ENCODE measurements at places on chromosomes 16 and 17.
A peak's percentile ranks its signal among the peaks of the same experiment; 100 is the strongest.

GRCh38 chr17:37389160-37389559, 13.4 kb downstream of the C17orf78 start:
- no peak for DNase-seq

DNA sequence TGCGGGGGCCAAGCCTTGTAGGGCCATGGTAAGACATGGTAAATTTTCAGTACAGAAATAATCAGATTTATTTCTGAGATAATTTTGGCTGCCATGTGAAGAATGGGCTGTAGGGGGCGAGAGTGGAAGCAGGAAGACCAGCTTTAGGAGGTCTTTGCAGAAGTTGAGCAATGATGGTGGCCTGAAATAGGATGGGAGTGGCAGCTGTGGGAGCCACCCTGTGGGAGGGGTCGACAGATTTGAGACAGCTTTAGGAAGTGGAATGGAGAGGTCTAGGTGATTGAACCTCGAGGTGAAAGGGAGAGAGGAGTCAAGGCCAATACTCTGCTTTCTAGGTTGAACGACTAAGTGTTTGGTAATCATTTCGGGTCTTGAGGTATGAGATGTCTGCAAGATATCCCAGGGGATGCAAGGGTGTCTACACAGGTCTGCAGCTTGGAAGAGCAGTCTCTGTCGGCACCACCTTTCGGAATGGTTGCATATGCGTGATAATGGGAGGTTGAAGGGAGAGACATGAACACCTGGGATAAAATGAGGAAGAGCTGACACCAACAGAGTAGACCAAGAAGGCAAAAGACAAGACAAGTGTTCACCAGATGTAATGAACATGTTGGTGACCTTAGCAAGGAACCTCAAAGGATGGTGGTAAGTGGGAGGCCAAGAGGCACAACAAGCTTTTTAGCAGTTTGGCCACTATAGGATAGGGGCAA, 4.2 kb upstream of the ATXN7L3 start:
- DNase-seq = peak; percentile 10

- no peak for DNase-seq
These were observed 38.9 kb downstream of the ZNF207 start for GRCh38 chr17:32388613-32389459.

DNA sequence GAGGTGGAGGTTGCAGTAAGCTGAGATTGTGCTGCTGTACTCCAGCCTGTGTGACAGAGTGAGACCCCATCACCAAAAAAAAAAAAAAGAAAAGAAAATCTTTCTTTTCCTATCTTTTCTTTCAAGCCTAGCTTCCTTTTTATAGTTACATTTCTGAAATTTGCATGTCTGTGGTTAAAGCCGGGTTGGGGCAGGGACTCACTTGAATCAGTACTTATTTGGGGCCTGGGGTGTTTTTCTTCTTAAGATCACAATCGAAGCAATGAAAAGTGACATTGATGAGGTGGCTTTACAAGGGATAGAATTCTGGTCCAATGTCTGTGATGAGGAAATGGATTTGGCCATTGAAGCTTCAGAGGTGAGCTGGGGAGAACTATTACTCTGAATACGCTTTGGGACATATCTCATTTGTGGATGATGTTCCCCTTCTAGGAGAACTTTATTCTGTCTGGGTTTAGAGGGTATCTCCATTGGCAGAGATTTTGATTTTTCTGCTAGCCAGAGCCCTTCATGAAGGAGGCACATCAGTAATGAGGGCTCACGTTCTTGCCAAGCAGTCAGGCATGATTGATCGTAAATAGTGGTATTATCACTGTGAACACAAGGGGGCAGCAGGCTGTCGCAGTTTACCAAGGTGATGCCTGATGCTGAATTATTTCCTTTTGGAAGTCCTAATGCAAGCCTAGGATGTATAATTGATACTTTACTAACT, 14.3 kb downstream of the KPNB1 start:
- DNase-seq = peak; percentile 56

DNA sequence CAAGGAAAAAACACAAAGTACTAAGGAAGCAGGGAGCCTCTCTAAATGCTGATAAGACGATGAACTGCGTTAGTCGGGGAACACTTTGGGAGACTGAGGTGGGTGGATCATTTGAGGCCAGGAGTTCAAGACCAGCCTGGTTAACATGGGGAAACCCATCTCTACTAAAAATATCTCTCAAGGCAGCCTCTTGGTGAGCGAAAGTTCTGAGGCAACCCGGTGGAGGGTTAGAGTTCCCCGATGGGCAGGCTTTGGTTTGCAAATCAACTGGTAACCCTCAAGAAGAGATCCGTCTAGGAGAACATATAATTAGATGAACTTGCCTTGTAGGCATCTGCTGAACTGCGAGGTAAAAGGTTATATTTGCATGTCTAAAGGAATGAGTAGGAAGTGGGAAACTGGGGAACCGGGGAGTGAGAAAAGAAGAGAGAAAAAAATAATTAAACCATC, 44.6 kb downstream of the WSB1 start:
- no peak for DNase-seq

DNA sequence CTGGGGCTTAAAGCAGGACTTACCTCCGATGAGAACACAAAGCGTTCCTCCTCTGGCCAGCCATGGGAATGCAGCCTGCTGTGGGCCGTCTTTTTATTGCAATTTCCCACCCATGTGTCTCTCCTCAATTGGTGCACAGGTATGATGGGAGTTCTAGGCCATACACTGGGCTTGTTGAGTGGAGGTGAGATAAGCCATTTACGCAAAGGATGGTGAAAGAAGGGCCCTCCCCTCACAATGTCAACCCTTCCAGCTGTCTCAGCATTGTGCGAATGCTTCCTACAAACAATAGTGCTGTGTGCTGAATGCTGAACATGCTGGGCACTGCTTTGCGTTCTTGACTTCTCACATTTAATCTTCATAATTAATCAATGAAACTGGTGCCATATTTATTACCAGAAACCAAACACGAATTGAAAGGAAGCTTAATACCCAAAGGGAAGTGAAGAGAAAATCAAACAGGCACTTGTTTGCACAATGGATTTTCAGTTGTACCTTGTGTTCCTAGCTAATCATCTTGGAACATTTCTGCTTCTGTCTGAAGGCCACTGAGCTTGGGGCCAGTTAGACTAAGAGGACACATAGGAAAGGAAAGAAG, at the start of gene GP2:
Gene GP2 (minus strand): TSS at position 70 of the 598 bp plus-strand sequence. CDS start 1,082 bp downstream, outside the sequence.
- peak; percentile 46 for DNase-seq

DNA sequence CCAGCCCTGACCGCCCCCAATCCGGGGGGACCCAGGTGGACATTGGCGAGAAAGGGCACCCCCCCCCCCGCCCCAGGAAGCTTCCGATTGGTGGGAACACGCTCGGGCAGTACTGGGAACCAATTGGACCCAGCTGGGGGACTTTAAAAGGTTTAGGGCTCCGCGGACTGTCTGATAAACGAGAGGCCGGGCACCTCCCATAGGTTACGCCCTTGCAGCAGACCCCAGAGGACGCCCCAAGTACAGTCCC, 245 bp downstream of the TMEM256 start:
- DNase-seq = peak; percentile 76

DNA sequence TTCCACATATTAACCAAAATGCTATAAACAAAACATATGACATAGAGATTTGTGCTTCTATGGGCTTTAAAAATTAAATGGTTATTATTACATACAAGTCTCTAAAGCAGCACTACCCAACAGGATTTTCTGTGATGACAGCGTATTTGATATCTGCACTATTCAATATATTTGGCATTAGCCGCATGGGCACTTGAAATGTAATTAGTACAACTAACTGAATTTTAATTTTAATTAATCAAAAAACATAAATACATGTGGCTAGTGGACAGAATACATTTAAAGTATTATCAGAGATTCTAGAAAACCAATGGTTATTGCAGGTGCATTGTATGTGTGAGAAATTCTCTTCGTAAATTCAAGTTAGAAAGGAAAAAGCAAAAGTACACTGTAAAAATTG, 45.9 kb downstream of the BRIP1 start:
- no peak for DNase-seq

DNA sequence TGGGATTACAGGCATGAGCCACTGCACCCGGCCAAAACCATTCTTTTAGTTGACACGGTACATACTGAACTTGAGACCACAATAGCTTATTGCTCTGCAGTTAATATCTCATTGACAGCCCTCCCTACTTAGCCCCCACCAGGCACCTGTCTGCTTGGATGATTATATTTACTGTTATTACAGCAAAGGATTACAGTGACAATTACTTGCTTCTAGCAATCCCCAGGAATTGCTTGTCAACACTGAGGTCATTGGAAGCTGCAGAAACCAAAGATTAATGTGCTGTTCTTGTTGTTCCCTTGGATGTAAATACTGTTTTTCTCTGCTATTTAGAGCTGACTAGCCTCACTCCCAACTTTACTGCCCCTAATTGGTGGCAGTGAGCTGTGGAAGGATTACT, 211.2 kb downstream of the LGALS9B start:
- no peak for DNase-seq

DNA sequence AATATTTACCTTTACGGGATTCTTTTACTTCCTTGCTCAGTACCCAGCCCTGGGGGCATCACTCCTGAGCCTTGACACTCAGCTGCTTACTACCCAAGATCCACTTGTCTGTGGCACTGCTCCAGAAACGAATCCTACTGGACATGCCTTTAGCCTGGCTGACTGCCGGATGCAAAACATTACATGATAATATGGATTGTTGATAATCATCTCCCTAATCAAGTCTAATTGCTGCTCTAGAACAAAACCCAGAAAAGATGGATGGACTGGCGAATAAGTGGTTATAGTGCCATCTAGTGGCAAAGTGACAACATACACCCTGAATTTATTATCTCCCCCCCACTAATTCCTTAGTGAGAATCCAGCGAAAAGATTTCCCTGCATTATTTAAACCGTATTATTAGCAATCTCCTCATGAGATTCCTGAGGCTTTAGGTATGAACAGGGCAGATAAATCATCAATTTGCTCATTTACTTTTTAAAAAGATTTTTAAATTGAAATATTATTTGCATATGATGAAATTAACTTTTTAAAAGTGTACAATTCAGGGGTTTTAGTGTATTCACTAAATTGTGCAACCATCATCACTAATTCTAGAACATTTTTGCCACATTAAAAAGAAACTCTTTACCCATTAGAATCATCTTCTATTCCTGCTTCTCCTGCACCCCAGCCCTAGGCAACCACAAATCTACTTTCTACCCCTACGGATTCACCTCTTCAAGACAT, 61.6 kb downstream of the RGS9 start:
- peak; percentile 80 for DNase-seq

- DNase-seq = peak; percentile 34
These were observed 521 bp downstream of the GGA2 start for GRCh38 chr16:23509782-23510163.

DNA sequence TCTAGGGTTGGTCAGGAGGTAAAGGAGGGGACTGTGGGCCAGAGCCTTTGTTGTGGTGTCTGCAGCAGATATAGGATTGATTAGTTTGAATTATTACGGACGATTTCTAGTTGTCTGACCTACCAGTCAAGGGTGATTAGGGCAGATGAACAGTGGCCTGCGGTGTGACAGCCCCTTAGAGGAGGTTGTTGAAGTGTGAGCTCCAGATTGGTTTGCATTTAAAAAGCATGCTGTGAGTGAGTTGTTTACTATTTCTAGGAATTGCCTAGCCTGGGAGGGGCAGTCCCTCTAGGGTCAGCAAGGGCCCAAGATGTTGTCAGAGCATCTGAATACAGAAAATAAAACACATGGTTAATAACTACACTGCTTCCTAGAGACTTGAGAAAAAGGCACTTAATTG, 108.8 kb downstream of the ARHGAP44 start:
- no peak for DNase-seq

GRCh38 chr16:78264642-78265041, 165.2 kb downstream of the WWOX start:
- DNase-seq = no peak

DNA sequence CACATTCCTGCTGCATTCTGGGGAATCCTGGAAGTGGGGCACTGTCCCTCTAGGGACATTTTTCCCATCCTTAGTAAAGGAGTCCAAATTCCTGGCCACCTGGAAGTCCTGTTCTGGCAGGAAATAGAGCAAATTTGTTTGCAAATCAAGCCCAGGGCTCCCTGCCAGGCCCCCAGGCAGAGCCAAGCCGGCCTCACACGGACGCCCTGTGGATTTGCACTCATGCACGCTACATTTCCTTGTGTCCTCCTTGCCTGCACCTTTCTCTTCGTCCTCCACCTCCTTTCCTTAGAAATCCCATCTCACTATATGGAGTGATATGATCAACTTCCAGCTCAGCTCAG, 7.0 kb upstream of the CALB2 start:
- no peak for DNase-seq

- no peak for DNase-seq
These were observed 55.7 kb downstream of the CENPV start for GRCh38 chr17:16297367-16298139.

- no peak for DNase-seq
These were observed 183.0 kb downstream of the RBFOX3 start for GRCh38 chr17:79427621-79428539.

DNA sequence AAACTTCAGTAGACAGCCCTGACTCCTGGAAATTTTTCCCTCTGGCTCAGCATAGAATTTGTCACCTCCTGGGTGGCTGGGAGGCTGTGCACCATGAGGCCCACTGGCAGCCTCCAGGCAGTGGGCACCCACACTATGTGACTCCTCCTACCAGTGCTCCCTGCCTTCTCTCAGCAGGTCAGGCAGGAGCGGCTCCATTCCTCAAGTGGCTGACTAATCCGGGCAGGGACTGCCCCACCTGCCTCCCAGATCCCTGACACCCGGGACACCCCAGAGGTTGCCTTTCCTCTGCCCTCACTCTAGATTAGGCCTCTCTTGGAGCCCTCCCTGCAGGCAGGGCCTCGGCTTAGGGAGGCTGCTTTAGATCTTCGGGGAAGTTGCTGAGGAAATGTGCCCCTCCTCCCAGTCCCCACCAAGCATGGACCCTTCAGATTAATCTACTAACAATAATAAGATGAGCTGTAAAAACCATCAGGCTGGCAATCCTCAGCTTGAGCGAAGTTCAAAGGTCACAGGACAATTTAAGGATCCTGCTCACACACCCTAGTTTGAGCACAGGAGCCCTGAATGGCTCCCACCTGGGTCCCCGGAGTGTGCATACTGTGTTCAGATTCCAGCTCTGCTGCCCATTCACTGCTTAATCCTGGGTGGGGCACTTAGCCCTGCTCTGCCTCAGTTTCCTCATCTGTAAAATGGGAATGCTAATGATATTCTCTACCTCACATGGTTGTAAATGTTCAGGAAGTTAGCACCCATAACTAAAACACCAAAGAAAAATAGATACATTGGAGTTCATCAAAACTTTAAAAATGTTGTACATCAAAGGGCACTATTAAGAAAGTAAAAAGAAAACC, 10.0 kb upstream of the MYCBPAP start:
- DNase-seq = no peak

DNA sequence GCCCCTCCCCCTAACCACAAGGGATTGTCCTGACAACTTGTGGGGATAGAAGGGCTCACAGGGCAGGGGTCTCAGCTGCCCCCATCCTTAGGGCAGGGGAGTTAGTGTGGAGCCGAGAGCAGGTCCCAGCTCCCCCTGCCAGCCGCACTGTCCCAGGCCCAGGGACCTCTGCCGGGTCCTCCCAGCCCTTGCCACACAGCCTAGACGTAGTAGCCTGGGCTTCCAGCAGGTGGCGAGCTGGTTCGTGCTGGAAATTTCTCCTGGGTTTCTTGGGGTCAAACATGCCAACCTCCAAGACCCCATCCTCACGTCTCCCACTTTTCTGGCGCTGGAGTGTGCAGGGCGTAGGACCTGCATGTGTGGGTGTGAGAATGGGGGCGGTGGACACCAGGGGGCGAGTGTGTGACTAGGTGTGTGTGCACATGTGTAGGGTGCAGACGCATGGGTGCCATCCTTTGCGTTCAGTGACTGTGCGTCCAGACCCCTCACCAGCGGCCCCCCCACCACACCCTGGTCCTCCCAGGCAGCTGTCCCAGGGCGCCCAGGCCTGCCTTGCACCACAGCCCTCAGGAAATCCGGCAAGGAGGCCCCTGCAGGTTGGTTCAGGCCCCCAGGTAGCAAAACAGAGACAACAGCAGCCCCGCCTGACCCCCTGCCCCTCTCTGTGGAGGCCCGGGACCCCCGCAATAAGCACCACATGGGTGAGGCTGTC, 29.5 kb downstream of the SBK1 start:
- DNase-seq = no peak
